ENCODE measurements at places on chromosomes 2 and 18.

- peak; percentile 96 for DNase-seq
These were observed 61.4 kb upstream of the RTN4 start for GRCh38 chr2:55111570-55112228.

DNA sequence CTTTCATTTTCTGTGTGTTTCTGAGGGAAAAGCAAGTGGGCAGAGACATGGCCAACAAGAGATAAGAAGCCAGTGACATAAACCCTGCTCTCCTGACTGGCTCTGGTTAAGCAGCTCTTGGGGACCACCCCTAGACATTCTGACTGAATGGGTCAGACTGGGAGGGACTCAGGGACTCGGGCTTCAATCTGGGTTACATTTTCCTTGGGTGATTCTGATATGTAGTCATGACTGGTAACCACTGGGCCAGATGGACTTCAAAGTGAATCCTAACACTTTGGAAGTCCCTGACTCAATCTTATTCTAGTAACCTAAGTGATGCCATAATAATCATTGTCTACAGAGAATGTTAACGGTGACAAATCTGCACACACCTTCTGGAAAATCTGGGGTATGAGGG lies 397.8 kb downstream of the NBAS start:
- DNase-seq = peak; percentile 56

- DNase-seq = no peak
These were observed 81.5 kb downstream of the CD226 start for GRCh38 chr18:69866212-69866611.

GRCh38 chr2:110731064-110731463 lies 1.3 kb upstream of the ACOXL start:
- DNase-seq = no peak

- peak; percentile 58 for DNase-seq
These were observed 242.7 kb downstream of the CNTNAP5 start for GRCh38 chr2:124267794-124268193.

- DNase-seq = no peak
These were observed 1142.1 kb downstream of the DPP10 start for GRCh38 chr2:115584507-115584906.

DNA sequence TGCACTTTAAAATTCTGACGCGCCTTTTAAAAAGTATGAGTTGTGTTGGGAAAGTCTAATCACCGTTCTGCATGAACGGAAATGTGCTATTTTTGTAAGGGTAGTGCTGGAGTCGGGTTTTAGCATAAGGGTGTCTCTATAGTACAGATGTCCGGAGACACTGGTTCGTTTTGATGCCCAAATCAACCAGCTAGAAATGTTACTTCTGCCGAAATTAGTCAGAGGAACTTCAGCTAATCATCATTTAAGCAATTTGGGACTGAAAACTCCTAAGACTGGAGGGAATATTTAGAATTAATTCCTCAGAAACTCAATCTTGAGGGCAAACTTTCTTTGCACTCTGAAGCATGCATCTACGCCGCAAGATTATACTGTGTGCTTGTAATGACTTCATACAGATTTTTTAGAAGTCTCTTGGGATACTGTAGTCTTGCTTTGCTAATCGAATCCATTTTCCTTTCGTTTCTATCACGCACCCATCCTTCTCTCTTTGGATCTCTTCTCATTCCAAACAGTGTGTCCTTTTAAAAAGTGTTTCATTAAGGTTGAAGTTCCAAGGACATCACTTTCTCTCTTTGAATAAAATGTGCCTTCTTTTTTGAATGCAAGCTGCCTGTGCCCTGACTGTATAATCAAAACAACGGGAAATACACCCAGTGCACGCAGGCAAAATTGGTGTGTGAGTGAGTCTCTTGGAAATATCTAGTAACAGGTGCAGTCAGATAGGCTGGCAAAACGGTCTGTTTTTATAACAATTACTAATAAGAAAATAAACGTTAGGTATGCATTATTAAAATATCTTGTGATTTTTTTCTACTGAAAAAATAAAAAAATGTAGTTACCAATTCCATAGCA lies 270.9 kb upstream of the TCF4 start:
- peak; percentile 58 for DNase-seq

DNA sequence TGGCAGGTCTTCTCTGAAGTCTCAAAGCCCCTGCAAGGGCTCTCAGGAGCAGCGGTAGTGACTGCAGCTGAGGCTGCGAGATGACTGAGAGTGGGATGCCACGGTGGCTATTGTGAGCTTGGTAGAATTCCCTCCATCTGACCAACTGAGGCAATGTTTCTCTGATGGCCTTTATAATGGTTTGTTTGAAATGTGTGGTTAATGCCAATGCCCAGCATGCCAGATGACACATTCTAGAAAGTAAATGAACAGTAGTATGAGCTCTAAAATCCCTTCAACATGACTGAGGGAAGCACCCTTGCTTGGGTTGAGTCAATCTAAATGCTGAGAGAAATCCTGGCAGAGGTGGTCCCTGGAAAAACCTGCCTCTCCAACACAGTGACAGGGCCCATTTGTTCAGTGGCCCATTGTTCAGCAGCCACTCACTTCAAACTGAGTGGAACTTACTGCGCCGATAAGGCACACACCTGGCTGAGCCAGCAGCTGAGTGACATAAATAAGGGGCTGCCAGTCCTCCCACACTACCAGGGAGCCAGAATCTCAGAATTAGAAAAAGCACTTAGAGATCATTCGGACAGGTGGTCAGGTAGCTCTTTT lies 31.7 kb downstream of the SULT1C2 start:
- DNase-seq = no peak

DNA sequence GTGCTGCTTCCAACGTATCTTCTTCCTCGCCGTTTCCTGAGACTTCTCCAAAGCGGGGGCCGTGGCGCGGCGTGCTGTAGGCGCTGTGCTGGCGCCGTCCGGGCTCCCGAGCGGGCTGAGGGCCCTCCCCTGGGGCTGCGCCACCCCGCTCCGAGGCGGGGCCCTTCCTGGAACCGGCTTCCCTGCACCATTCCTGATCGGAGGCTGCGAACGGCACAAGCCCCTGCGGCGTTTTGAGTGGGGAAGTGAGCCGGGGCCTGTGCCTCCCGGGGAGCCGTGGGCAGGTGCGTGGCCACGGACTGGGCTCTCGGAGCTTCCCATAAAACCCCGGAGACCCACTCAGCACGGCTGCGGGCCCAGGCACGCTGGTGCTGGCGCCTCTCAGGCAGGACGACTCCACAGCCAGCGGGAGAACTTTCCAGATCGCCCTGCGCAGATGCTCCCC lies 74.7 kb downstream of the PSMG2 start:
- DNase-seq = no peak

GRCh38 chr2:74620671-74621070 lies 27.5 kb downstream of the M1AP start:
- no peak for DNase-seq

- DNase-seq = no peak
These were observed 122.3 kb upstream of the SIX2 start for GRCh38 chr2:45131587-45131986.

GRCh38 chr2:10166676-10167292 lies 44.2 kb downstream of the RRM2 start:
- no peak for DNase-seq

GRCh38 chr2:54289917-54290316 lies 33.9 kb upstream of the TSPYL6 start:
- DNase-seq = no peak

DNA sequence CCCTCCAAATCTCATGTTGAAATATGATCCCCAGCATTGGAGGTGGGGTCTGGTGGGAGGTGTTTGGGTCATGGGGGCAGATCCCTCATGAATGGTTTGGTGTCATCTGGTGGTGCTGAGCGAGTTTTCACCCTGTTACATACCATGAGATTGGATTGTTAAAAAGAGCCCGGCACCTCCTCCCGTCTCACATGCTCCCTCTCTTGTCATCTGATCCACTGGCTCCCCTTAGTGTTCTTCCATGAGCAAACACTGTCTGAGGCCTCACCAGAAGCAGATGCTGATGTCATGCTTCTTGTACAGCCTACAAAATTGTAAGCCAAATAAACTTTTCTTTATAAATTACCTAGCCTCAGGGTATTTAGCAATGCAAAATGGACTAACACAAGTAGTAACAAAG lies 405.0 kb upstream of the SLC39A10 start:
- DNase-seq = no peak

DNA sequence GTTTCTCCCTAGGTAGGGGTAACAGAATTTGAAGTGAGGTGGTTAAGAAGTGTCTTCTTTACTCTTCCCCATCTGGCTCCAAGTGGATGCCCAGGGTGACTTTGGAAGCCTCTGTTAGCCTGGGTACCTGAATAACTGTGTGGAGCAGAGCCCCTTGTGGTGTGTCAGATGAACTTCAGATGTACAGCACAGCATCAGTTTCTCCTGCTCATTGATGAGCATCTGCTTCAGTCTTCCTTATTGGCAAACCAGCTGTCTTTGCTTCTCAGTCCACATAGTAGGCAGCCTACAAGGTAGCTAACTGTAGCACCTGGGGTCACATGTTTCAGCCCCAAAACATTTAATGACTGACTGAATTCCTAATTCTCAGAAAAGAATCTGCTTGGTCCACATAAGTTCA lies 56.2 kb upstream of the ATP8B1 start:
- DNase-seq = peak; percentile 21

- no peak for DNase-seq
These were observed 126.3 kb upstream of the OSR1 start for GRCh38 chr2:19484736-19485135.

DNA sequence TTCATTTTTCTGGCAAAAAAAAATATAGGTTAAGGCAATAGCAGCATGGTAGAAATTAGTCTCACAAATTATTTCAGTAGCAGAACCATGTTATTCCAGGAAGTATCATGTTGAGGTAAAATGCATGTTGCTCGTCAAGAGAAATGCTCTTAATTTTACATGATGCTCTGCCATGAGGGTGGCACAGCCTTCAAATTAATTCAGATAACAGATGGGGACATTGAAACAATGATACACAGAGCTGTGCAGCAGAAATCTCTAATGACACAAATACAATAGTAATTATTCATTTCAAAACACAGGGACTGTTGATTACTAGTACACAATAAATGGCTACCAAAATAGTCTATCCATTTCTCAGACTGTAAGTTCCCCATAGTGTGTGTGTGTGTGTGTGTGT lies 24.8 kb downstream of the GAREM1 start:
- no peak for DNase-seq

DNA sequence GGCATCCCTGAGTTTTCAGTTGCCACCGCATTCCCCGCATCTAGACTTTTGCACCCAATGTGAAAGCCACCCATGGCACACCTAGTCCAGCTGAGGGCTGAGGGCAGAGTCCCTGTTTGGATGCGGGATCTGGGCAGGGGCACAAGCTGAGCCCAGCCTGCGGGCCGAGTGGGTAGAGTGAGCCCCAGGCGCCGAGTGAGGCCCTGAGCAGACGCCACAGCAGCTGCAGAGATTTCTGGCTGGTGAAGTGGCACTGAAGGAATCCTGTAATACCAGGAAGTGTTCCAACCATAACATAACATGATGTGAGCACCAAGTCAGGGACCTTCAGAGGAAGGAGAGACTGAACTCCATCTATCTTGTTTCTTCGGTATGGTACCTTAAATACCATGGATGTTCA lies 27.7 kb upstream of the FRZB start:
- no peak for DNase-seq

DNA sequence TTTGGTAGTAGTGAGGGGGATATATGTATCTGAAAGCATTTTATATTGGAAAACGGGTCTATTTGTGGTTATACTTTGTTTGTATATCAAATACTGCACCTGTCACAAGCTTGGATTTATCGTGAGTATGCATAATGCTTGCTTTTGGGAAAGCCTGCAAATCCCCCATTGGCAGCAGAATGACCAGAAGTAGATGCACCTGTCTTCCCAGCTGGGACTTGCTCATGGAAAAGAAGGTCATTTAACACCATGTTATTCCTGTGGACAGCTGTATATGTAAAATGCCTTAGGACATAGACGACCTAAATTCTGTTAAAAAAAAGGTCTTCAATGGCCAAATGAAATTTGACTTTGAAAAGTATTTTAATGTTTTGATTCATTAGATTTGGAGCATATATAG lies 599.4 kb downstream of the XIRP2 start:
- DNase-seq = no peak

DNA sequence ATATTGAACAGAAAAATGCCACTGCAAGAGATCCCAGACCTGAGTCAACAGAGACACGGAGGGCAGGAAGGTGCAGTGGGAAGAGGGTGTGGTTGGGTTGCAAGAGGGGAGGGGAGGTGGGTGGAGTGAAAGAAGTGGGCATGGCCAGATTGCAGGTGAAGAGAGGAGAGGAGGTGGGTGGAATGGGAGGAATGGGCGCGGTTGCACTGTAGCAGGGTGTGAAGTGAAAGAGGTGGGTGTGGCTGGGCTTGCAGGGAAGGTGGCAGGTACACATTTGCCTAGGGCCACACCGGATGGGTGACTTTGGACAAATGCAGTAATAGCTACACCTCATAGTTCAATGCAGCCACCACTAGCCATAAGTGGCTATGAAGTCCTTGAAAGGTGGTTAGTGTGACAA lies 71.1 kb downstream of the DOCK10 start:
- DNase-seq = no peak

DNA sequence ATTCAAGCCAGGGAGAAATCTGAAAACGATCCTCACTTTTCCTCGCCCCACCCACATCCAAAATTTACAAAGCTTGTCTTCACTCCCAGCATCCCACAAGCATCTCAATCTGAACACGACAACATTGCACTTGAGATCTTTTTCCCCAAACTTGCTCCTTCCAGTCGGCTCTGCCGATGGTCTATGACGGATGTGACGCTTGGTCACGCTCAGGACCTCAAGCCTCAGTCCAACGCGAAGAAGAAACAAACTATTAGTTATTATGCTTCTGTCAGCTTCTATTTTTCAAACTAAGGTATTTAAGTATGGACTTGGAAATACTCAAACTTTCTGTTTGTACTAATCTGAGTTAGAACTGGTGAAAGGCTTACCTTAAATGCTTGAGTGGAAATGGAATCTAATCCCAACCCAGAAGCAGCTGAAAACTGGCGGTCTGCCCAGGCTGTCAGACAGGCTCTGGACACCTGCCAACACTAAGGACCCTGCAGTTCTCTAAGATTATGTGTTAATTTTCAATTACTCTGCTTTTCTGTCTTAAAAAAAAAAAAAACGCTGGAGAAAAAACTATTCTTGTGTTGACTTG lies 132.1 kb upstream of the DNMT3A start:
- DNase-seq = peak; percentile 42

DNA sequence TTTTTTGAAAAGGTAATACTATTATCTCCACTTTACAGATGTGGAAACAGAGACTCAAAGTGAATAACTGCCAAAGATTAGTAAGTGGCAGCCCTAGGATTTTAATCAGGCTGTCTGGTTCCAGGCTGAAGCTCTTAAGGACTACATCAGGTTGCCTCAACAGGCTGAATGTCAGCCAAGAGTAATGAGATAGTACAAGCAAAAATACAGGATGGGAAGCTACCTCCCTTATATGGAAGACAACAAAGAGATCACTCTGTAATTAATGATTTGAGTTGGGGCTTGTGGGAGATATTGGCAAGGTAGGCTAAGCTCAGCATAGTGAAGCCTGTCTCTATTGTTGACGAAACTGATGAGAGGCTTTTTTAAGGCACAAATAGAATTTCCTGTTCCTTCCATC lies 323.1 kb downstream of the KCNJ3 start:
- no peak for DNase-seq

GRCh38 chr18:49096021-49096420 lies 145.3 kb upstream of the SMAD7 start:
- no peak for DNase-seq

GRCh38 chr2:2641541-2642410 lies 310.7 kb upstream of the MYT1L start:
- DNase-seq = no peak

- peak; percentile 96 for DNase-seq
These were observed 17.0 kb upstream of the STAT4 start for GRCh38 chr2:191167766-191168165.

- DNase-seq = no peak
These were observed 45.1 kb downstream of the LBH start for GRCh38 chr2:30276455-30276911.

- DNase-seq = no peak
These were observed 274.2 kb upstream of the LRRTM4 start for GRCh38 chr2:77796397-77796796.
